WTC11 (cell line): ENCODE measurements at places on chromosomes 12 and 14. TPM values are rescaled to one million over a fixed set of nuclear protein-coding genes. Genes with fewer than 3 reads are reported as not detected.

DNA sequence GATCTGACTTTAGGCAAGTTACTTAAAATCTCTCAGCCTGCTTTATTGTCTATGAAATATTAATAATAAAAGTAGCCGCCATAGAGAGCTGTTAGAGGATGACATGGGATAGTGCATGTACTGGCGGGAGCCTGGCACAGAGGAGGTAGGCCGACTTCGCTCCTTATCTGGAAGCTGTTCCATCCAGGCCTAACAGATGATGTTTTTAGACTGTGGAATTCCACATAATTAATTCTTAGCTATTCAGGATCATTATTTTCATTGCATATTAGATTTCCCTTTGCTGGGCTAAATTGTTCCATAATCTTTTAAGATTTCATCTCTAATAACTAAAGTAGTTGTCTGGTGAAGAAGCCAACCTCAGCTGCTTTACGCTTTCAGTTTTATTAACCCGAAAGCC is 30.8 kb downstream of the CNTN1 start:
- DNase-seq, result no peak

The SSPN gene
- 1.8 to 2.5 TPM (median 1.9 TPM) in 3 replicates for total RNA-seq

The PIK3C2G gene
- not detected in 3 replicates for total RNA-seq

DNA sequence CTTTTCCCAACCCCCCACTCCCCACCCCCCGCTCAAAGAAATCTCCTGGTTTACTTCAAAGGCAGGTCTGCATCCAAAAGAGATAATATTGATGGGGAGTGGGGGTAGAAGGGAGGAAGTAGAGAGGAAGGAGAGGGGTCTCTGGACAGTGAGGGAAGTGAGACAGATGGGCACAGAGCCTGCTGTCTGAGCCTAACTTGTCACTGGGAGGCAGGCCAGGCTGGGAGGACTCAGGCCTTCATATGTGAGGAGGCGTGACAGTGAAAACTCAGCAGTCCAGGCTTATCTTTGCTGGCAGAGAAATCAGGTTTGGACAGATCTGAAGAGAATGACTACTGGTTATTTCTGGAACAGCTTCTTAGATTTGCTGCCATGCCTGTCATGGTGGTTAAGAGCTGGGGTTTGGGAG is 192.3 kb downstream of the NUAK1 start:
- DNase-seq, result no peak

The C3AR1 gene
- total RNA-seq, result 0.09 TPM in 2 of 3 replicates, not detected in the other
